ENCODE measurements at places on chromosomes 3 and 15.

DNA sequence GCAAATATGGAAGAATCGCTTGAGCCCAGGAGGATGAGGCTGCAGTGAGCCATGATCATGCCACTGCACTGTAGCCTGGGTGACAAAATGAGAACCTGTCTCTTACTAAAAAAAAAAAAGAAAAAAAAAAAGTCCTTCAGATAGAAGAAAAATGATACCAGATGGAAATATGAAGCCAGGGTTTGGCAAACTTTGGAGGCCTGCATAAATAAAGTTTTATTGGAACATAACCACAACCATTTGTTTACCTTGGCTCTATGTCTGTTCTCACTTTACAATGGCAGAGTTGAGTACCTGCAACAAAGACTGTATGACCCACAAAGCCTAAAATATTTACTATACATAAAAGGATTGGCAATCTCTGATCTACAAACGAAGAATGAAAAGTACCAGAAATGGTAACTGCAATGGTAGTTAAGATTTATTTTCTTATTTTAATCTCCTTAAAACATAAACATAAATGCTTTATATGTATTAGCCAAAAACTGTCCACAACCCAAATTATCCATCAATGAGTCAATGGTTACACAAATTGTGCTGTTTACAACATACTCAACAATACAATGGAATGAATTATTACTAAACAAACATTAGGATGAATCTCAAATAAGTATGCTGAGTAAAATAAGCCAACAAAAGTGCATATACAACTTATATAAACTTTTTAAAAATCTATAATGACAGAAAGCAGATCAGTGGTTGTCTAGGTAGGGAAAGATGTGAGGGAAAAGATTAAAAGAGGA is 41.8 kb downstream of the GOLGB1 start:
- no peak for DNase-seq

- DNase-seq = no peak
These were observed 33.6 kb upstream of the APH1B start for GRCh38 chr15:63243776-63244175.

DNA sequence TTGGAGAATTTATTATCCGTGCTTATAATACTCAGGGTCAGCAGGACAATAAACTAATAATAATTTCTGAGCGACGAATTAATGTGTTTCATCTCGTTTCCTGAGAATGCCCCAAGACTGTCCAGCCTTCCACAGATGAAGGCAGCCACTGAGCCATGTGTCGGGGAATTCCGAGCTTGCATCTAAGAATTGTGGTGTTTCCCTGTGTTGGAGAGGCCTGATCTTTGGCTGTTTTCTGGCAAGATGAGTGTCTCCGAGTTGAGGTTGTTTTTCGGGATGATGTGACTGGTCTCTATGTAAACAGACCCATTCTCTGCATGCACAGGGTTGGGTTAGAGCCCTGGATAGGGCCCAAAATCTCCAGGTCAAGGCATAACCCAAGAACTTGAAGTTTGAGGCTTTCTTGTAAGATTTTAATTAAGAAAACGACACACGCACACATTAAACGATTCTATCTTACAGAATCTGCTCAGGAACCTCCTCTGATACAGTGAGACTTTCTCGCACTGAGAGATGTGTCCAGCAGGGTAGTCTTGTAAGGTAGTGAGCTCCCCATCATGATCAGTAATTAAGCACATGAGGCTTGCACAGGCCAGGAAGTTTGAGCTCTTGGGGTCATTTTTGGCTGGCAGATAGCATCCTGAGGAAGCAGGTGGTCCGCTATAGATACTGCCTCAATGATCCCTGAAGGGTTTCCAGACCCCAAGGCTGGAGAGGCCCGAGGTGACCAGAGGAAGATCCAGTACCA is 14.4 kb downstream of the FGD5 start:
- no peak for DNase-seq

- no peak for DNase-seq
These were observed 6.6 kb upstream of the ATP11B start for GRCh38 chr3:182786564-182787196.

GRCh38 chr3:52441091-52441771 is 3.7 kb downstream of the SEMA3G start:
- no peak for DNase-seq

GRCh38 chr3:98171071-98171470 is 4.6 kb downstream of the OR5H15 start:
- no peak for DNase-seq

GRCh38 chr15:73345658-73346057 is 23.1 kb downstream of the HCN4 start:
- no peak for DNase-seq
